Activated naive CD4-positive, alpha-beta T cell (primary cell): ENCODE measurements at places on chromosomes 7 and 10.

- no peak for DNase-seq
Measured at GRCh38 chr10:78459639-78460037, 426.0 kb downstream of the RPS24 start.

DNA sequence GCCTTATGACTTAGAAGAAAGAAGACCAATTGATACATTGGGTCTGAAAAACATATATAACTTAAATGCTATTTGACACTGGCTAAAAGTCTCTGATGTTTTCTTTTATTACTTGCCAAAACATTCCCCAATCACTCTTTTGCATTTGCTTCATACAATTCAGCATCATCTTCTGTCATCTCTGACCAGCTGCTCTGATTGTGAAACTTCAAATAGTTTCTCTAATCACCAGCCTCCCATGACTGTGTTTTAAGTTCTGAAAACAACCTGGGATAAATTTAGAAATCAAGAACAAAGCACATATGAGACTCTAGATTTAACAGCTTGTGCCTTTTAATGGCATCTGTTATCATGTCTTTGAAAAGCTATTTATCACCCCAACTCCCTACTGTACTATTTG lies 208.4 kb upstream of the KCND2 start:
- no peak for DNase-seq

- no peak for DNase-seq
Measured at GRCh38 chr7:151017370-151017952, 6.8 kb downstream of the ATG9B start.

DNA sequence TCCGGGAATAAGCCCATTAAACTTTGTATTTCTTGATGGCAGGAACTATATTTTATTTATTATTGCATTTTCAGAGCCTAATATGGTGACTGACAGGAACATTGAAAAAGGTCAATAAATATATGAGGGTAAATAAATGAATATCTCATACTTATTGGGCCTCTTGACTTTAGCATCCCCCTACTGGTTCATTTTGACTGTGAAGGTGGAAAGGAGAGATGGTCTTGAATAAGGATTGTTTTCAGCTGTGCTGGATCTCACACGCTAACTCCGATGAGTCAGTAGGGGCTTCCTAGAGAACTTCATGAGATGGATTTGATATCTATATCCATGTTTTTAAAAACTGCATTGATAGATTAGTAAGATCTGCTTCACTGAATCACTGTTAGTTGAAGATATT lies 1026.0 kb downstream of the REEP3 start:
- no peak for DNase-seq

- no peak for DNase-seq
Measured at GRCh38 chr7:2403718-2404648, 572 bp downstream of the CHST12 start.

GRCh38 chr7:108222236-108222892 lies 92.2 kb upstream of the LAMB4 start:
- no peak for DNase-seq

DNA sequence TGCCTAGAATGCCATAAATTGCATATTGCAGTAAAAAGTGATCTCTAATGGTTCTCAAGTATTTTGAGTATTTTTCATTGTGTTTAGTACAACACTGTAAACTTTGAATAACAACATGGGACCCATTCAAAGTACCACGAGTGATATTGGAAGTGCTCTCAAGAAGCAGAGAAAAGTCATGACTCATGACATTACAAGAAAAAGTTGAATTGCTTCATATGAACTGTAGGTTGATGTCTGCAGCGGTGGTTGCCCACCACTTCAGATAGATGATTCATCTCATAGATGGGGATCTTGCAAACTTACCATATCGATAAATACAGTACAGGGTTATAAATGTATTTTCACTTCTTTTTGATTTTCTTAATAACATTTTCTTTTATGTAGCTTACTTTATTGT lies 33.9 kb downstream of the ENTPD1 start:
- no peak for DNase-seq

GRCh38 chr7:80334196-80334595 lies 177.7 kb downstream of the GNAT3 start:
- DNase-seq, result no peak

DNA sequence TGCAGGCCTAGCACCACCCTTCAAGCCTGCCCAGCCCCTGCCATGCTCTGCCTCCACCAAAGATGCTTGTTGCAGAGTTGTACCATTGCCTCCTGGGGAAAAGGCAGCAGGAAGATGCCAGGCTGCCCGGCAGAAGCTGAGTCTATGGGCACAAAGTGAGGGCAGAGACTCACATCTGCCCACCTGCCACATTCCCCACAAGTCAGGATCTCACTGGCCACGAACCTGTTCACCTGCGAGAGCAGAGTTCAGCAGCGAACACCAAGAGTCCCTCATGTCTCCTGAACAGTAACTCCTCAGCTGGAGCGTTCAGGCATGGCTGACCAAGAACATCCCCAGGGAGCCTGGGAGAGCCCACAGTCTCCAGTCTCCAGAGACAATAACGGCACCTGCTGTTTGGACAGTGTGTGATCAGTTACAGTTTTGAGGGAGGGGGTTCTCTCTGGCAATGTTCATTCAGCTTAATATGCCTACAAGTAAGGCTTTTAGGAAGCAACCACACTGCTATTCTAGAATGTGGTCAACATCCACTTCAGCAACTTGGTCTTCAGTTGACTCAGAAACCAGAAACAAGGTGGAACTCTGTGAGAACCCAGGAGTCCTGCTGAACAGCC lies 78.5 kb downstream of the GRID1 start:
- no peak for DNase-seq

DNA sequence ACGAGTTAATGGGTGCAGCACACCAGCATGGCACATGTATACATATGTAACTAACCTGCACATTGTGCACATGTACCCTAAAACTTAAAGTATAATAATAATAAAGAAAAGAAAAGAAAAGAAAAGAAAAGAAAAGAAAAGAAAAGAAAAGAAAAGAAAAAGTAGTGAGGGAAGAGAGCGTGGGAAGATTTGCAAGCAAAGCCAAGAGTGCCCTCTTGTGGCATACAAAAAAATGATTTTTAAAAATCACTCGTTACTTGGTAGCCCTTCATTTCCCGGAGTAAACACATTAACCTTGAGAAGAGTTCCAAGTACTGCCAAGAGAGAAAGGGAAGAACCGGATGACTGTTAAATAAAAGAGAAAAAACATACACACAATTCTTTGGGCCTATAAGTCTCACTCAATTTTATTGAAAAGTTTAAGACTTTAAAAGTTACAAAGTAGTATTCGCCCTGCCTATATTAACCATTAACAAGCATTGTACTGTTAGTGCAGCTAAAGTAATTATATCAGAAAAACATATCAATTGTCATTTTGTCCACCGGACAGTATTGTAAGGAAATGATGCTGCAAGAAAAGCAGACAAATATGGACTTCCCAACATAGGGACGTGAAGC lies 6.2 kb upstream of the CH25H start:
- no peak for DNase-seq

- no peak for DNase-seq
Measured at GRCh38 chr10:127849921-127850320, 42.8 kb downstream of the CLRN3 start.

- DNase-seq, result no peak
Measured at GRCh38 chr7:132117181-132117580, 459.1 kb downstream of the PLXNA4 start.

DNA sequence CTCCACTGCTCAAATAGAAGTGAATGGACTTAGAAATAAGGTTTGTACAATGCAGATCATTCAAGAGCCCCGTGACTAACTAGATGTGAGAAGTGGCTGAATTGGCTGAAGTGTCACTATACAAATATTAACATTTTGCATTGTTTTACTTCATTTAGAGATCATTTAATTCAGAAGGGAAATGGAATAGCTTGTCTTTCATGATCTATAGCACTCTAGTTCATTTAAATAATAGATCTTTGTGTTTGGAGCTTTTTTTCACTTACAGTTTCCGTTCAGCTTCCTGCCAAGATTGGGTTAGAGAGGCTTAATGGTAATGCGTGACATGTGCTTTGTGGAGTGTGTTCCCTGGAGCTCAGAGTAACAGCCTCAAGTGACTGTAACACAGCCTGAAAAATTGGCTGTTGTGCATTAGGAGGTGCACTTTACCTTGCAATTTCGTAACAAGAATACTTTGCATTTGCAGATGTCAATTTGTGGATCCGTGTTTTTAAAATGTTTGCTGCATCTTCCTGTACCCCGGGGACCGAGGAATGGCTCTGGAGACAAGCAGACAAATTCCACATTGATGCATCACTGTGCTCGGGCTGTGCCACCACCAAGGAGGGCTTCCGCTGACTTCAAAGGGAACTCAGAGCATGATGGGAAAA lies 170.3 kb downstream of the NRP1 start:
- no peak for DNase-seq

DNA sequence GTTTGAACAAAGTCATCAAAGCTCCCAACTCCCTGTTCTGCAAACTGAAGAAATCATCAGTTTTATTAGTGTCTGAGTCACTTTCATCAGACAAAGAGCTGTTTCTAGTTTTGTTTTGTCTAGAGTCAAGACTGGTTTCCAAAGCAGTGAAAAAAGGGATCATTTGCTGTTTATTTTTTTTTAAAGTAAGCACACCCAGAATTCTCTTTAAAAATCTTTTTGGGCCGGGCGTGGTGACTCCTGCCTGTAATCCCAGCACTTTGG lies 972.0 kb upstream of the CELF2 start:
- DNase-seq, result no peak

DNA sequence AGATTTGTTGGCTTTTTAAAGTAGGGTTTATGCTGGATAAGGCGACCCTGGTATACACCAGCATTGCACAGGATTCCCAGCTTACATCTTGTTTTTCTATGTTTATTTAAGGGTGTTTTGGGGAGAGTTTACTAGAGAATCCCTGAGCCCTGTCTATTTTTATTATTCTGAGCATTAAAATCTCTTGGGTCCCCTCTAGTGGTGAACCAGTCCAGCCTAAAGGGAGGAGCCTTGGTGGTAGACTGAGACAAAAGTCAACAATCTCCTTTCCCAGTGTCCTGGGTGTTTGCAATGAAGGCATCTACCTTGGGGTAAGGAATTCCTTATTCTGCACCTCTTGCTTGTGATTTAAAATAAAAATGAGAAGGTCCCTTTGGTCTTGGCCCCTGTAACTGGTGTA lies 38.2 kb downstream of the ANTXRL start:
- DNase-seq, result no peak

GRCh38 chr10:37736120-37736519 lies 121.3 kb downstream of the ZNF248 start:
- no peak for DNase-seq

DNA sequence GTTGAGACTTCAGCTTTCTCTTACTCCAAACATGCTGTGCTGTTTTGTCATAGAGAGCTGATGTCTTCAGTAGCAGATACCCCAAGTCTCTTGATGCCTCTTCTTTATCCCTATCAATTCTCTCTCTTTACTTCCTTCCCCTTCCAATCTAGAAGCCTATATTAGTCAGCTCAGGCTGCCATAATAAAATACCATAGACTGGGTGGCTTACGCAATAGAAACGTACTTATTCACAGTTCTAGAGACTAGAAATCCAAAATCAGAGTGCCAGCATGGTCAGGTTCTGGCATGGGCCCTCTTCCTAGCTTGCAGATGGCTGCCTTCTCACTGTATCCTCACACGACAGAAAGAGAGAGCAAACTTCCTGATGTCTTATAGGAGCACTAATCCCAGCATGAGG lies 9.0 kb upstream of the GARS1 start:
- DNase-seq, result no peak

- DNase-seq, result no peak
Measured at GRCh38 chr7:141945356-141945755, 1.4 kb downstream of the CLEC5A start.

DNA sequence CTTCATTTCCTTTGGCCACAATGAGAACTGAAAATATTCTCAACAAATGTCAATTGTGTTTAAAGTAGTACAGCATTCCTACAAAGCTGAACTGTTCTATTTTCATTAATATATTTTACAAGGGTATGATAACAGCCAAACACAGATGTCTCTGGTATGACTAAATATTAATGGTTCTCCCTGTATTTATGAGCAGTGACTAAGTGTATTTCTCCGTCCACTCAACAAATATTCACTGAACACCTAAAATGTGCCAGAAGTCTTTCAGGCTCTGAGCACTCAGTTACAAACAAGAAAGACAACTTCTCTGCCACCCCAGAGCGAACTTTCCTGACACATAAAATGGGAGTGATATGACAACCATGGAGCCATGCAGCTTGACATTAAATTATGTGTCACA lies 135.6 kb downstream of the VPS41 start:
- no peak for DNase-seq

DNA sequence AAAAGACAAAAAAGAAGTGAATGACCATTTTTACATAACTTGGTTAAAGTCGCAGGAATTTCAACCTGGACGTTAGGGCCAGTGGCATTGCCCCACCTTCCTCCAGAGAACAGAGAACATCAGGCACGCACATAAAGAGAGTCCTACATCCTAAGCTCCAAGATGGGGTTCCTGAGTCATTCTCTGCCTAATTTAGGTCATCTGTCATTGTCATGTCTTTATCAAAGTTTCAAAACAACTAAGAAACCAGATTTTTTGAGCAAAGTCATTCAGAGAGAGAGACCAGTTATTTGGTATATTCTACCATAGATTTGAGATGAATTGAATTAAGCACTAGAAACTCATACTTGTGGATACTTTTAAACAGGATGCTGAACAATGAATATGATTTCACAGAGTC lies 241.7 kb downstream of the CALN1 start:
- DNase-seq, result no peak

GRCh38 chr7:14995774-14996173 lies 93.2 kb upstream of the DGKB start:
- no peak for DNase-seq

DNA sequence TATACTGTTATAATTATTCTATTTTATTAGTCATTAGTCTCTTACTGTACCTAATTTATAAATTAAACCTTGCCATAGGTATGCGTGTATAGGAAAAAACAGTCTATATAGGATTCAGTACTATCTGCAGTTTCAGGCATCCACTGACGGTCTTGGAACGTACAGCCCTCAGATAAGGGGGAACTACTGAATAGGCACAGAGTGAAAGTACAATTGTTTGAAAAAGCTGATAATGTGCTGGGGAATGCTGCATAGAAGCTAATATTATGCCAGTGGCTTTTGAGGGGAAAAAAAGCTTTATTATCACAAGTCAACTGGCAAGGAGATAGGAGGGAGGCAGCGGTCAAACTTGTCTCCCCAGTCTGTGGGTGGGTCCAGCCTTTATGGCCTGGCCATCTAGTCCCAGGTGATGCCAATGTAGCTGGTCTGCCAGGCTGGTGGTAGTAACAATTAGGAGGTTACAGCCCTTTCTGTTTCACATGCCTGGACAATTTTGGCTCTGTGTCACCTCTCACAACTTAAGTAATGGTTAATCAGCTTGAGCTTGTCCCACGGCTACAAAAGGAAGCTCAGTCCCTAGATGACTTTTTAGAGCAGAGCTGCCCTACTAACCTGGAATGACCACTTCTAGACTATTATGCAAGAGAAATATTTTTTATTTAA lies 8.3 kb upstream of the FMC1 start:
- no peak for DNase-seq

- no peak for DNase-seq
Measured at GRCh38 chr10:97708976-97709946, 4.3 kb upstream of the MARVELD1 start.

DNA sequence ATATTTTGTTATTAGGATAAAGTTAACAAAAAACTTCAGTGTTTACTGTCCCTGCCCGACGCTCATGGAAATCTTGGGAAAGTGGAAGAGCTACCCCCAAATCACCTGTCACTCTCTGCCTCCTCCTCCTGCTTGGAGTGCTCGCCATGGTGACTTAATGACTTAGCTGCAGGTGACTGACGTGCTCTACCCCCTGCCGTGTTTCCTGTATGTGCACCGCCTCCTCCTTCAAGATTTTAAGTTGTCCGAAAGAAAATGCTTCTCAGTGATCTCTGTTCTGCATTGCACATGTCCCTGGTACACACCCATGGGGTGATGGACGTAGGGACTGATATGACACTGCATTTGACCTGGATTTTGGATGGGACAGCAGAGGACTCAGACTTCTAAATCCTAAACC lies 338.8 kb upstream of the SHH start:
- no peak for DNase-seq
